ENCODE measurements at places on chromosomes 4 and X.
A peak's percentile ranks its signal among the peaks of the same experiment; 100 is the strongest.

- no peak for DNase-seq
Observed at GRCh38 chrX:39361736-39362135, 560.5 kb downstream of the MID1IP1 start.

DNA sequence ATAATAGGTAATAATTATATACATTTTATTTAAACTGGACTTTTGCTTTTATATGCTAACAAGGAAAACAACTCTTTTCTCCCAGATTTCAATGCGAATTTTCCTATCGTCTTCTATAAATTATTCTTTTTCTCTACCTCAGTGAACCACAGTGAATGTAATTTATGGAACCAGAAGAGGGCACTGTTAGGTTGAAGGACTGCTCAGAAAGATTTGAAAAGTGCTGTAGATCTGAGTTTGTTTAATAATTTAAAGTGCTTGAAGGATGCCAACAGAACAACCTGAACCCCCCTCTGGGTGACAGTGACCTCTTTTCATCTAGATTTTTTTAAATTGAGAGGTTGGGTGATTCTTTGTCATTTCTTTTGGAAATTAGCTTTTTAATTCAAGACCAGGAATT is 54.9 kb downstream of the PHOX2B start:
- DNase-seq = no peak

- DNase-seq = peak; percentile 25
Observed at GRCh38 chr4:168509786-168510185, 12.9 kb downstream of the PALLD start.

DNA sequence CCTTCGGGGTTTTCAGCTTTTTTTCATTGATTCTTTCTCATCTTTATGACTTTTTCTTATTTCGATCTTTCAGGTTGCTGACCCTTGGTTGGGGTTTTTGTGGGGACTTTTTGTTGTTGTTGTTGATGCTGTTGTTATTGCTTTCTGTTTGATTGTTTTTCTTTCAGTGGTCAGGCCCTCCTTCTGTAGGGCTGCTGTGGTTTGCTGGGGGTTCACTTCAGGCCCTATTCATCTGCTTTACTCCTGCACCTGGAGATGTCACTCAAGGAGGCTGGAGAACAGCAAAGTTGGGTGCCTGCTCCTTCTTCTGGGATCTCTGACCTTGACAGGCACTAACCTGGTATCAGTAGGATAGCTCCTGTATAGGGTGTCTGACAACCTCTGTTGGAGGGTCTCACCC is 39.9 kb upstream of the PCDH18 start:
- DNase-seq = no peak

DNA sequence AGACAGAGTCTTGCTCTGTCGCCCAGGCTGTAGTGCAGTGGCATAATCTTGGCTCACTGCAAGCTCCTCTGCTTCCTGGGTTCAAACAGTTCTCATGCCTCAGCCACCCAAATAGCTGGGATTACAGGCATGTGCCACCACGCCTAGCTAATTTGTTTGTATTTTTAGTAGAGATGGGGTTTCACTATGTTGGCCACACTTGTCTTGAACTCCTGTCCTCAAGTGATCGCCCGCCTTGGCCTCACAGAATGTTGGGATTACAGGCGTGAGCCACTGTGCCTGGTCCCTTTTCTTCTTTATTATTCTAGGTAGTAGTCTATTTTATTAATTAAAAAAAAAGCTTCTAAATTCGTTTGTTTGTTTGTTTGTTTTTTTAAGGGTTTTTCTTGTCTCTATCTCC is 59.1 kb downstream of the SLAIN2 start:
- no peak for DNase-seq

DNA sequence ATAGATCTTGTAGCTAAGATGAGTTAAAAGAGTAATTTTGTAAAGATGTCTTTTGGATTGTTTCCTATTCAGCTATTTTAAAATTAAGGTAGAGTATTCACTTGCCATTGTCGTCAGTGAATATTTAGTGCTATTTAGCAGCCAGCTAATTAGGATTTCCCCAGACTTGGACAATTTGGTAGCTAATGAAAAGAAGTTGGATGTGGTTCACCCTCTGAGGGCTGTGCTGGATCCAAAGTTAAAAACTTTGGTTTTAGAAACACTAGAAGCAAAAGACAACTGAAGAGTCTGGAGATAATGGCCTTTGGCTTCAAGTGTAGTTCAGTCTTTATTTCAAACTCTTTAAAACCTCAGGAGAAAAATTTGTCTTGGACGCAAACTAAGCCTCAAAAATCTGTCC is 41.3 kb downstream of the ATG4A start:
- no peak for DNase-seq

- DNase-seq = no peak
Observed at GRCh38 chr4:1495416-1496115, 89.3 kb upstream of the NKX1-1 start.

- DNase-seq = no peak
Observed at GRCh38 chr4:624705-625590, at the start of gene PDE6B. TSS of gene PDE6B (plus strand) at chr4:625573. CDS start at chr4:625627, 54 bp downstream.

GRCh38 chr4:68264875-68265565 is 19.5 kb upstream of the TMPRSS11B start:
- DNase-seq = no peak

- no peak for DNase-seq
Observed at GRCh38 chrX:154542723-154543424, 3.8 kb downstream of the G6PD start.

- no peak for DNase-seq
Observed at GRCh38 chr4:174005422-174005821, 278.0 kb downstream of the FBXO8 start.

GRCh38 chr4:41375561-41375960 is 118.8 kb downstream of the UCHL1 start:
- DNase-seq = no peak

- no peak for DNase-seq
Observed at GRCh38 chr4:142861351-142861750, 15.2 kb upstream of the INPP4B start.

DNA sequence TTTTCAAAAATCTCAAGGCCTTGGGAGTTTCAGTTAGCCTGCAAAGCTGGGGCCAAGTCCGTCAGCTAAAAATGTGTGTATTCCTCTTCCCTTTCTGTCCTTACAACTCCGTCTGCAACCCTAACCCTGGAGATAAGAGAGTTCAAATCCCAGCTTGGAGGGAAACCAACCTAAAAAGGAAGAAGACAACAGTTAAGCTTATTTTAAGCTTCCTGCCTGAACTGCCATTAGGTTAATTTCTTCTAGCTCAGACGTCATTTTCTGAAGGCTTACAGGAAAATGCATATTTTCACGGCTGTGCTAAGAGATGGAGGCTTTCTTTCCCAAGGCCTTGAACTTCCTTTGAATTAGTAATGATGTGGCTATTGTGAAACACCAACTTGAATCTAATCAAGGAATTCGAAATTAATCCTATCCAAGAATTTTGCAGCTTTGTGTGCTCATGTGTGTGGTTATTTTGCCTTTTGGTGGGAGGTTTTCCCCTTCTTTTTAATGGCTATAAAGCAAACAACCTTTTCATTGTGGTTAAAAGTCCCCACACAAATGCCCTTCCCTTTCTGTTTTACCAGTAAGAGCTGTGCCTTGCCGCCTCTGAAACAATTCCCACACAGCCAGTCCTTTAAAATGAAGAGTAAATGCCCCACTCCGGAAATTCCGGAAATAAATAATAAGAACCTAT is 103.5 kb downstream of the IRF2 start:
- DNase-seq = no peak

GRCh38 chr4:142202404-142203332 is 566.3 kb downstream of the IL15 start:
- no peak for DNase-seq

DNA sequence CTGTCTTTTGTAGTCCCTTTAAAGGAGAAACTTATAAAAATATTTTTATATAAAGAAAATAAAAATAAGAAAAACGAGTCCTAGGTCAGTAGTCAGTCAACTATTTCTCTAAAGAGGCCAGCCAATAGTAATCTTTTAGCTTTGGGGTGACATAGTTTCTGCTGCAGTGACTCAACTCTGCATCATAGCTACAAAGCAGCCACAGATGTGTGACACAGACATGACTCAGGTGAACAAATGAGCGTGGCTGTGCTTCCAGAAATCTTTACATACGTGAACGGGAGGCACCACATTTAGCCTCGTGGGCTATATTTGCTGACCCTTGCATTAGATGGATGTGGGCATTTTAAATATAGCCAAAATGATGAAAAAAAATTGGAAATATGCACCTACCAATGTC is 1862.5 kb upstream of the TENM3 start:
- no peak for DNase-seq

DNA sequence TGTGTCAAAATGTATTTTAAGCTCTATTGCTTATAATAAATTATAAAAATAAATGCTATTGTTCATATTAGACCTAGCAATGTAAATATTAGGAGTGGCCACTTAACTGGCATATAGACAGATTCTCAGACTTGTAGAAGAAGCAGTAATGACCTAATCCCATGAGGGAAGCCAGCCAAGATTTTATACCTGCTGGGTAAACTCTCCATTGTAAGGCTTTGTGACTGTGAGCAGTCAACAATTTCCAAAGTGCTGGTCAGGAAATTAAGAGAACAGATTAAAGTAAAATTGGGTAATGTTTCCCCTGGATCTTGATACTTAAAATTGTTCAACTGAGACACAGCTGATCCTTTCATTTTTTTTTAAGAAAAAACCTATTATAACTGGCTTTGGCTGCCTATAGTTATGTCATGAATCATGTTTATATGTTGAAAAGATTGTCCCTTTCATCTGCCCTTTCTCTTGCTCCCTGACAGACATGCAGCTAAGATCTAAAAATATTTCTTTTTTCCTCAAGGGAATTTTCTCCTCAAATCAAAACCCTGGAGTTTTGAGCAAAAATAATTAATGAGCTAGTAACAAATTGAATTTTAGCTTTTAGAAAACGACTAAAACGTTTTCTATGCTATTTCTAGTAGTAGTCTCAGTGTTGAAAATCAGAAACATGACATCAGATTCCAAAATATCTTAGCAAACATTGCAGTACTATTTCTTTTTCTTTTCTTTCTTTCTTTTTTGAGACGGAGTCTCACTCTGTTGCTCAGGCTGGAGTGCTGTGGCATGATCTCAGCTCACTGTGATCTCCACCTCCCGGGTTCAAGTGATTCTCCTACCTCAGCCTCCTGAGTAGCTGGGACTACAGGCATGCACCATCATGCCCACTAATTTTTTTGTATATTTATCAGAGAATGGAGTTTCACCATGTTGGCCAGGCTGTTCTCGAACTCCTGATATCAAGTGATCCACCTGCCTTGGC is 77.9 kb downstream of the ADGRL3 start:
- DNase-seq = no peak
